ENCODE measurements at places on chromosomes 7 and 10.

GRCh38 chr7:42238709-42239366 lies 1.8 kb upstream of the GLI3 start:
- DNase-seq: peak; percentile 49

GRCh38 chr7:24580283-24580946 lies 7.2 kb downstream of the PALS2 start:
- no peak for DNase-seq

GRCh38 chr10:15605740-15606369 lies 113.9 kb downstream of the ITGA8 start:
- peak; percentile 71 for DNase-seq

DNA sequence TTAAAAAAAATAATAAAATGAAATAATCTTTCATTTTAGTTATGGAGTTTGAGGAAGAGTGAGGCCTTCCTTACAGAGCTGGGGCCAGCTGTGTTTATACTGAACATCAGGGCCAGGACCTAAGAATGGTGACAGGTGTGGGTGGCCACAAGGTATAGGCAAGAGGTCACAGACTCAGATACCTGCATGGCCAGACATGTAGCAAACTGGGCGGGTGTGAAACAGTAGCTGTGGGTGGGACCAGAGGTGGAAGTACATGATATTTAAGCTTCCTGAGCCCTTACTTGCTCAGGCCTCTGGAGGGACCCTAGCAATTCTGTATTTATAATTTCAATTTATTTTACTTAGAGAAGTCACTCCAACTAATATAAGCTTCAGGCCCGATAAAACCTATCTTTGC lies 27.7 kb upstream of the CAMK1D start:
- no peak for DNase-seq

DNA sequence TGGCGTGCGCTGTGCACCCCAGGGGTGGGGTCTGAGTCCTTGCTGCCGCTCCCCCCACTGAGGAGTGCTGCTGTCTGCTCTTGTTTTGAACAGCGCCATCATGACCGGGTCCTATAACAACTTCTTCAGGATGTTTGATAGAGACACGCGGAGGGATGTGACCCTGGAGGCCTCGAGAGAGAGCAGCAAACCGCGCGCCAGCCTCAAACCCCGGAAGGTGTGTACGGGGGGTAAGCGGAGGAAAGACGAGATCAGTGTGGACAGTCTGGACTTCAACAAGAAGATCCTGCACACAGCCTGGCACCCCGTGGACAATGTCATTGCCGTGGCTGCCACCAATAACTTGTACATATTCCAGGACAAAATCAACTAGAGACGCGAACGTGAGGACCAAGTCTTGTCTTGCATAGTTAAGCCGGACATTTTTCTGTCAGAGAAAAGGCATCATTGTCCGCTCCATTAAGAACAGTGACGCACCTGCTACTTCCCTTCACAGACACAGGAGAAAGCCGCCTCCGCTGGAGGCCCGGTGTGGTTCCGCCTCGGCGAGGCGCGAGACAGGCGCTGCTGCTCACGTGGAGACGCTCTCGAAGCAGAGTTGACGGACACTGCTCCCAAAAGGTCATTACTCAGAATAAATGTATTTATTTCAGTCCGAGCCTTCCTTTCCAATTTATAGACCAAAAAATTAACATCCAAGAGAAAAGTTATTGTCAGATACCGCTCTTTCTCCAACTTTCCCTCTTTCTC lies 26.0 kb downstream of the BNIP3 start:
- DNase-seq: no peak

DNA sequence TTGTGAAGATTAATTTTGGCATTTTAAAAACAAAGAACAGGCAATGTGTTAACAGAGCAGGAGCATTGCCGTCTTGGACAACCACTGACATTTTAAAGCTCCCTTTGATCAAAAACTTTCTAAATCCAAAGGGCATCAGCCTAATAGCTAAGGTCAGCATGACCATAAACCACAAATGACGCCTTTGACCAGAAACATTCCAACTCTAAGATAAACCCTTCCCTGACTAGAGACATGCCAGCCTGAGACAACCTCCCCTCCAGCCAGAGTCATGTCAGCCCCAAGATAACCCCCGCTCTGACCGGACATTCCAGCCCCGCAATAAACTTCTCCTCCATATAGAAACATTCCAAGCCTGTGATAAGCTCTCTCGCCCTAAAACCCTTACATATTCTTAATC lies 949.4 kb upstream of the POT1 start:
- DNase-seq: no peak

Measured in fibroblast of gingiva (primary cell).